ENCODE measurements at places on chromosomes 6 and 20.

DNA sequence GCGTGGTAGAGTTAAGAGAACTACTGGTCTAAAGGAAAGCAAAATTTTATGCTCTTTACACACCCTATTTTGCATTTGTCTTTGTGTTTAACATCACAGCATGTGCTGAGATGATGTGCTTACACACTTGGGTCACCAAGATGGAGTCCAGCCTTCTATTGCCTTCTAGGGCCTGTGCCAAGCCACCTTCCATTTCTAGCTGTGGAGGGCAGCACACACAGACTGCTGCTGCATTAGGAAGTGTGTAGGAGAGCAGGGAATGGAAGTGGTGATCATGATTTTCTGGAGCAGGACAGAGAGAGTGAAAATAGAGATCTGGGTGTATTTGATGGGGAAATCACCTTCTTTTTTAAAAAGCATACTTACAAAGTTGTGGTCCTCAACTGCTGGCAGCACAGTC, 191.6 kb downstream of the SOX4 start:
- no peak overlapping the region for H3K4me3 ChIP-seq
- no peaks in the 10 kb centered on the region for H3K36me3 ChIP-seq
- no peaks in the 10 kb centered on the region for H3K27me3 ChIP-seq
- H3K27ac ChIP-seq, result no peak overlapping the region

GRCh38 chr6:163449076-163449475, 34.6 kb downstream of the QKI start:
- no peak for DNase-seq

DNA sequence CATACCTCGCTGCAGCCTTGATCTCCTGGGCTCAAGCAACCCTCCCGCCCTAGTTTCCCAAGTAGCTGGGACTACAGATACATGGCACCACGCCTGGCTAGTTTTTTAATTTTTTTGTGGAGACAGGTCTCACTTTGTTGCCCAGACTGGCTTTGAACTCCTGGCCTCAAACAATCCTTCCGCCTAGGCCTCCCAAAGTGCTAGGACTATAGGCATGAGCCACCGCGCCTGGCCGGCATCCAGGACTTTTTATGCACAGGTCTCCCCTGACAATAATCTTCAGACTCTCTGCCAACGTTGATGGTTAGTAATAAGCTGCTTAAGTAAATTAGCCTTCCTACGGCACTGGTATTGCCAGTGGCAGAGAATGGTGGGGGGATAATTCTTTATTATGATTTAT, 110.5 kb upstream of the MTHFD1L start:
- no peaks in the 10 kb centered on the region for H3K36me3 ChIP-seq
- no peak for DNase-seq
- H3K27ac ChIP-seq, result no peak overlapping the region
- no peak overlapping the region for H3K4me3 ChIP-seq

DNA sequence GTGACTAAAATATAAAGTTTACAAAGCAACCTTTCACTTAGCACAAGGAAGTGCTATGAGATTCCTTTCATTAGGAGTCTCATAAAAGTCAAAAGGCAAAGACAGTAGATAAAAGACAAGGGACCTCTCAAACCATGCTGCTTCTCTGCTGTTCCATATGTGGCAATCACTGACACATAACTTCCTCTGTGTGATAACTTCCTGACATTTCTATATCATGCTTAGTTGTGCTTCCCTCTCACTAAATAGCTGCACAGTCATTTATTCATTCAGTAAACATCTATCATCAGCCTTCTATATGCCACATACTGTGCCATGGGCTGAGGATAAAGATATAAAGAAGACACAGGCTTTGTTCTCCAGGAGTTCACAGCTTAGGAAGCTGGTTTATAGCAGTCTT, 214.8 kb upstream of the GRIK2 start:
- H3K36me3 ChIP-seq, result no peaks in the 10 kb centered on the region
- no peaks in the 10 kb centered on the region for H3K4me1 ChIP-seq
- no peak for DNase-seq
- no peak overlapping the region for H3K27ac ChIP-seq

DNA sequence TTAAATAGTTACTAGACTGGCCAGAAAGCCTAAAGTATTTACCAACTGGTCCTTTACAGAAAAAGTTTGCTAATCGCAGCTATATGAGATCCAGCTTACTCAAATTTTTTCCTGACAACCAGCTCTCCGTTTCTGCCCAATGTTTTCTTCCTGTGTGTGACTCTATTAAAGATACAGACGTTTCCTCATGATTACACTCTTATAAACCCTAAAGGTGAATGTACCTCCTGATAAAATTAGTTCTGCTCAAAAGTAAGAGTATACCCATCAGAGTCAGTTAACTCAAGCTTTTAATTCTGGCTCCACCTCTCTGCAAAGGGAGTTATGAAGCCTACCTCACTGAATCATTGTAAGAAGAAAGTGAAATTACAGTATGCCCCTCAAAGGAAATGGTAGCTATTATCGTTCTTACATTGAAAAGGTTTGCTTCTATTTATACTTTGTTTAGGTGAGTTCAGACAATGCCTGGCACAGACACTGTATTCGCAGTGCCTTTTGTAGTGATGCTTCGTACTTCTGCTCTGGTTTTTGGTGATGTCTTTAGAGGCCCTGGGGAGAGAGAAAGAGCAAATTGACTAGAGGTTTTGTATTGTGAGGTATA, 10.2 kb upstream of the MROH8 start:
- peaks cover 5% of the 10 kb centered on the region for H3K36me3 ChIP-seq
- no peak overlapping the region for H3K4me3 ChIP-seq
- DNase-seq, result no peak

GRCh38 chr20:44207126-44207723, 3.3 kb downstream of the OSER1 start:
- H3K27ac ChIP-seq, result no peak overlapping the region
- DNase-seq, result no peak
- no peaks in the 10 kb centered on the region for H3K36me3 ChIP-seq
- H3K4me3 ChIP-seq, result no peak overlapping the region
